ENCODE measurements at places on chromosomes 1 and 21.
A peak's percentile ranks its signal among the peaks of the same experiment; 100 is the strongest.

- no peak for DNase-seq
These were observed 644 bp upstream of the PBXIP1 start for GRCh38 chr1:154956544-154956941.

DNA sequence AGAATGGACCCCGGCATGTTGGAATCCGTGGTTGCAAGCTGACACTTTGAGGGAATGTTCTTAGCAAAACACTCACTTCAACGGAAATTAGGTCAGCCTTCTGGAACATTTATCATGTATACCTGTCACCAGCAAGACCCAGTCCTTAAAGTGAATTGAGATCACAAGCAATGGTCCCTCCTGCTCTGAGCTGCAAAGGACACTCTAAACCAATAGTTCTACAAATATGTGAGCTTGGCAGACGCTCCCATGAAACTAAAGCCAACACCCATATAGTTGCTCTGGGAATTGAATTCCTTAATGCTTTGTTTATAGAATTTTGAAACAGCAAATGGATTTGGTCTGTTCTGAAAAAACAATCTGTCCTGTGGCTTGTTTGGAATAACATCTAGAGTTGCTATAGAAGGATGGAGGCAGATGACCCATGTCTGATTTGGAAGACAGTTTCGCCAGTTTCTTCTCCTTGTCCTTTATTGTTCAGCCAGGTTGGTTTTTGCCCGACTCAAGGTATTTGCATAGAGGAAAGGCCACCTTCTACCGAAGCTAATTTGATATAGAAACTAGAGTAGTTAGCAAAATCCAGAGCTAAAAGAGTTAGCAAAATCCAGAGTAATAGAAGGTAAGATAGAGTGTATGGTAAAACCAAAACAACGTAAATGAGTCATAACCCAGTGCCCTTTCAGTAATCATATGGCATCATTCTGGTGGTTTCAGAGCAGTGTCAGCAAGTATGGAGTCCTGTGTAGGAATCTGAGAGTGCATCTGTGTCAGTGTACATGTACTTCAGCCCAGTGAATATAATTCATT lies 236.2 kb downstream of the NFIA start:
- DNase-seq: no peak

- no peak for DNase-seq
These were observed 1.9 kb downstream of the TFF1 start for GRCh38 chr21:42364304-42364865.

- no peak for DNase-seq
These were observed 43.4 kb downstream of the RUNX1 start for GRCh38 chr21:35005560-35006224.

GRCh38 chr1:13871886-13872285 lies 171.9 kb downstream of the PRDM2 start:
- DNase-seq: no peak

DNA sequence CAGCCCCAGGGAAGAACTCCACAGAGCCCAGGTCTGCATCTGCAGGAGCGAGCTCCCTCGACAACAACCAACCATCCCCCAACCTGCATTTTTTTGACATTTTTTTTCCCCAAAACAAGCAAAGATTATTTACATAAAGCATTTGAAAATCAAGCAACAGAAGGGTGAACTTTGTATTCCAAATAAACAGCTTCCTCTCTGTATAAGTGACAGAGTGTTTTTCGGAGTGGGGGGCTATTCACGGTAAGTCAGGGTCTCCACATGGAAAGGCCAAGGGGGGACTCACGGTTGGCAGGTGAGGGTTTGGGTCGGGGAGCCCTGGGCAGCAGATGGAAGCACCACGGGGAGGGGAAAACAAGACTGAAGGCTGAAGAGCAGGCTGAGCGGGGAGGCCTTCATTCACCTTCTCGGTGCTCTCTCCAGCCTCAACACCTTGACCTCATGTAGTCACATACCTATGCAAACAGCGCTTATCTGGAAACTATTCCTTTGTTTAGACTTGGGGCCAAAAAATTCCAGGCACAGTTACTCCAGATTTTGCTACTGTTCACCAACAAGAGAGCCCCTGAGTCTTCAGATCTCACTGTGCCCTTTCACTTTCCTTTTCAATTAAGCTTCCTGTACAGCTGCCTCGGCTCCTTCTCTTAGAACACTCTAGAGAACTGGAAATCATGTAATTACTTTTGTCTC lies 27.6 kb downstream of the C2CD2 start:
- no peak for DNase-seq

DNA sequence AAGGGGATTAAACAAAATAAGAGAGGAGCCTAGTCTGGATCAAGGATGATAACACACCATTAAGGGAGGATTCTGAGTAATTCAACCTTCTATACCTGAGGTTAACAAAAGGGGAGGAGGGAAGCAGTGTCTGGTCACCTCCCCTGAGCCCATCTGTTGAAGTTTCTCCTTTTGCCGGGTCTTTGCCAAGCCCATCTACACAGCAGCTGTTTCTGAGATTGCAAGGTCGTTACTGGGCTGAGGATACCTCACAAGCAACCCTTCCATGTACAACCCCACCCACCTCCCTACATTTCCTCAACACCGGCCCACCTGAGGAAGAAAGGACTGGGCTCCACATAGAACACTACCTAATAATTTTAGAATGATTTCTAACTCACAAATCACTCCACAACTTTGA lies 26.3 kb downstream of the LRRC52 start:
- no peak for DNase-seq

DNA sequence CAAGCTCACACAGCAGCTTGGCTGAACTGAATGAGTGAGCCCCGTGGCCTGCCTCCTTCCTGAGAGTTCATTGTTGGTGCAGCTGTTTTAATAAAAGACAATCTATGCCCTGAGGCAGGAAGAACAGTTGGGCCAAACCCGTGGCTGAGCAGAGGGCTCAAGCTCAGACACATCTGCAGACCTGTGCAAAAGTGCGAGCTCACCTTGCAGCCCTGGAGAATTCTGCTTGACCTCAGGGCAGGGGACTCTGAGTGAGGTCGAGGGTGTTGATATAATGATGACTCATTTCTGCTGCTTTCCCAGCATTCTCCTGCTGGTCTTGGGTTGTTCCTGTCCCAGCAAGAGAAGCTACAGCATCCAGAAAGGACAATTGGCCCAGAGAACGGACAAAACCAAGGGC lies 61.0 kb downstream of the ATP5PO start:
- peak; percentile 29 for DNase-seq

GRCh38 chr1:219443763-219444162 lies 169.1 kb downstream of the ZC3H11B start:
- no peak for DNase-seq

DNA sequence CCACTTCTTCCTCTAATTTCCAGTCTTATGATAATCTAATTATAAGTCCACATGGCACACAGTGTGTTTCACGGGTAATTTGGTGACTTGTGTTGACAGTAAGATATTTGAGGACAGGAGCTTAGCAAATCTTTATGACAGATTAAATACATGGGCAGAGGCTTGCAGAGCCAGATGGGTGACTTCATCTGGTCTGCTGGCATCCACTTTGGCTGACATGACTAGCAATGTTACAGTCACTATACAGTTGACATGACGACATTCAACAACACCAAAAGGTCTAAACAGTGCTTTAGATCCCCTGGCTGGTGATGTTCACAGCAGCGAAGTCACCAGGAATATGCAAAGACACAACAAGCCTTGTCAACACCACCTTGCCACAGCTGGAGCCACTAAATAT lies 147.2 kb downstream of the ETS2 start:
- no peak for DNase-seq

DNA sequence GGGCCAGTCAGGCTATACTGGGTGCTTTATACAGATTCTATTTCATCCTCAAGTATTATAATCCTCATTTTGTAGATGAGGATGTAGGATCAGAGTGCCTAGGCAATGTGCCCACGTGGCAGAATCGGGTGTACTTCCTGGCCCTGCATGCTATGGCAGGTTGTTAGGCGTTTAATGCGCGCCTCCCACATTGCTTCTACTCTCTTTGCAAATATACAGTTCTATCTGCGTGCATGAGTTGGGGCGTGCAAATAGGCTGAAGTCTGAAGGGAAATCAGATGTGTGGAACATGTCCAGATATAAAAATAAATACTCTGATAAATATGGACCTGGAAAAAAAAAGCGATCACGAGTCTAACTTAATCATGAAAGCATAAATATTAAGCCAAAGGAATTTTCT lies 194.7 kb upstream of the FMN2 start:
- DNase-seq: no peak

DNA sequence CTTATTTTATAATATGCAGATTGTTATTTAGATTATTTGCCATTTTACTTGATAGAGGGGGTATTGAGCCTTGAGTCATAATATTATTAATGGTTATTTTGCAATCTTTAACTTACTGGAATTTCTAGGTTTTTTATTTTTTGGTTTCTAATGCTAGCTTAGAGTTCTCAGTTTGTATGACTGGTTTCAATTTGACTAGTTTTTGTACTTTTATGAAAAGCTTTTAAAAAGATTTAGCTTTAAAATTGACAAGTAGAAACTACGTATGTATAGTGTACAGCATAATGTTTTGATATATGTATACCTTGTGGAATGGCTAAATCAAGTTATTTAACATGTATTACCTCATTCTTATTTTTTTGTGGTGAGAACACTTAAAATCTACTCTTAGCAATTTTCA lies 41.5 kb downstream of the CEP350 start:
- no peak for DNase-seq

GRCh38 chr1:174999936-175000696 lies at the start of gene CACYBP:
CACYBP (plus strand) TSS chr1:174999947; CDS start chr1:175000181, 234 bp downstream.
- DNase-seq: no peak

DNA sequence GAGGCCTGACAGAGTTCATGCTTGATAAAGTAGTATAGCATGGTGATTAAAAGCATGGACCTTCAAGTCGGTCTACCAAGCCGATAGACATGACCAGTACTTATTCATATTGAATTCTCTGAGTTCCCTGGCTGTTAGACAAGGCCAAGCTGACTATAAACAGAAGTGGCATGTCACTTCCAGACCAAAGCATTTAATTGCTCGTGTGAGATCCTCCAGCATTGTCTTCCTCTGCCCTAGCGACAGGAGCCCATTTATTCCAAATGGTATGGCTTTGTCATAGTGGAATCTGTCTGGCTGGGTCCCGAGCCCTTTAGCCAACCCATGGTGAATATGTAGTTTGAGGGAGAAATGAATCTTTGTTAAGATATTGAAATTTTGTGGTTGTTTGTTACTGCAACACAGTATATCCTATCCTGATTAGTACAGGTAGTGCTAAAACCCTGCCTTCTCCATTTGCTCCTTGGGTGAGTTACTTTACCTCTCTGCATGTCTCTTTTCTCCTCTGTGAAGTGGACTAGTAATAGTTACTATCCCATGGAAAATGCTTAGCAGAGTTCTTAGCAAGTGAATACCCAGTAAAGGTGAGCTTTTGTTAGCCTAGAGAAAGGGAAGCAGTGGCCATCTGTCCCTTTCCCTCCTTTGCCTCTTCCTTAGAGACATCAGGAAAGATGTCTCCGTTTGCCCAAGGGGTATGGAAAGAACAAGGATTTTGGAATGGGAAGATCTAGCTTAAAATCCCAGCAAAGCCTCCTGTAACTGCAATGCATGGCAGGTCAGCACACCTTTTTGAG lies 77.6 kb upstream of the CD1D start:
- DNase-seq: no peak

GRCh38 chr1:27130798-27131197 lies 24.1 kb downstream of the SLC9A1 start:
- no peak for DNase-seq

GRCh38 chr21:42468491-42469131 lies 27.4 kb downstream of the RSPH1 start:
- DNase-seq: no peak

DNA sequence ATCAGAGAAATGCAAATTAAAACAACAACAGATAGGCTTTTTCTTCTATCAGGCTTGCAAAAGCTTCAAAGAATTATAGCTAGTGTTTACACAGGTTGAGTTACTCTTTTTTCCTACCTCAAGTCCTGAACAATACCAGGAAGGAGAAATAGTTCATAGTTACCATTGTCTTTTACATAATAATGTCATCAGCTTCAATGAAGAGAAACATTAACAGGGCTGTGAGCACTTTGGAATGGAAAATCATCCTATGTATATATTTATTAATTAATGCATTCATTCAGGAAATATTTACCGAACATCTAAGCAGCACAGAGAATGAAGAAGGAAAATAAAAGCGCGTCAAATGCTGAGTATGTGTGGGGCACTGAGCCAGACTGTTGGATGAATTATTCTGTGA lies 197.3 kb downstream of the ZBTB18 start:
- no peak for DNase-seq

DNA sequence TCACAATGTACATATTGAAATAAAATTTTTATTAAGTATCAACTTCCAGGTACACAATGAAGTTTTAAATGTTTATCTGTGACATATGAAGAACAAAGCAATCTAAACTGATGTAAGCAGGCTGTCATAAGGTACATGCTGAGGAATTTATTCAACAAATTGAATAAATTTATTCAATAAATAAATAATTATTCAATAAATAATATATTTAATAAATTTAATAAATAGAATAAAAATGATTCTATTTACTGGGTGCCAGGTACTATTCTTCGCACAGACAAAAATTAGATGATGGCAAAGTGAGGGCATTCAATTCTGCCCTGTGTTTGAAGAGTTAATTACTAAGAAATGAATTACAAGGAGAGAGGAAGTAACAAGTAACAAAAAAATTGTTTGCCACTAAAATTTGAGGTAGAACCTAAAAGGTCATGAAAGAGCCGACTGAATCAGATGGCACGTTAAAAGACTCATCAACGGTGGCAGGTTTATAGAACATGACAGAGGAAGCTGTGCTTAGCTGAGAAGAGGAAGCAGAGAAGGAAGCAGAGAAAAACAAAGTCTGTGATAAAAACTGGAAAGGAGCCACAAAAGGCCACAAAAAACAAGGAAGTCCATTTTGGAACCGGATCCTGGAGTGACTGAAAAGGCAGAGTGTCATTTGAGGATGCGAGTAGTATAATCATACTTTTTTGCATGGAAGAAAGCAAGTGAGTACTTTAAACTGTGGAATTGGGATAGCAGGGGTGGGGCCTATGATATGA lies 2.2 kb upstream of the USP24 start:
- peak; percentile 12 for DNase-seq

DNA sequence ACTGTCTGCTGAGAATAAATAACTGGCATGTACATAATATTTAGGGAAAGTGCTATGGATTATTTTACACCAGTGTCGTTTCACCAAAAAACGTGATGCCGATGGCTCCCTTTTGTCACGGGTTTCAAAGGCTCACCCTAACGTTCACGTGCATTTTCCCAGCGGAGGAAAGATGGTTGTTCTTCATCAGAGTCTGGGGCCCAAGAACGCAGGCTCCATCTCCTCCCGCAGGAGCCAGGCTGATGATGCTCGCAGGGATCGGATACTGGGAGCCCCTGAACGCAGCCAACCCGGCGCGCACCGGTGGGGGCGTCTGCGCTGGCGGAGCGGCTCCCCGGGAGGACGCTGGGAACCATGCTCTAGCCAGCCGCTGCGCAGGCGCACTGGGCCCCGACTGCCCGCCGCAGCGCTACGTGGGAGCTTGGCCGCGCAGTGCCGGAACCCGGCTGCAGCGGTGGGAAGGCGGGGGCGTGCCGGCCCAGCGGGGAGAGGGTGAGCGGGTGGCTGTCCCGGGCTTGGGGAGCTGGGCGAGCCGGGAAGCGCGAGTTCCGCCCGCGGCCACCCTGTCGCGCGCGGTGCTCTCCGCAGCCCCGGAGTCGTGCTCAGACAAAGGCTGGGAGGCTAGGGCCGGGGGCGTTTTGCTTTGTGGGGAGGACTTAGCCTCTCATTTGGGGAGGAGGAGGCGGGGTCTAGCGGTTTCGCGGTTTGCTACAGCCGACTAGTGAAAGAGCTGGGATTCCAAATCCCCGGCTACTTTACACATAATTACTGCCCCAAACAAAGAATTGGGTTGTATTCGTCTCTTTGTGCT lies at the start of gene ZFP69B:
Gene ZFP69B (plus strand): TSS at position 793 of the 811 bp plus-strand sequence. CDS start 486 bp downstream, outside the sequence.
- DNase-seq: peak; percentile 96

- DNase-seq: no peak
These were observed 1.6 kb downstream of the CA14 start for GRCh38 chr1:150259217-150259616.

- no peak for DNase-seq
These were observed 16.3 kb downstream of the BATF3 start for GRCh38 chr1:212683357-212683722.
